Caco-2 (cell line): ENCODE measurements at places on chromosomes 2 and 18.

- no peak for DNase-seq
Observed at GRCh38 chr18:25062720-25063119, 289.2 kb downstream of the ZNF521 start.

DNA sequence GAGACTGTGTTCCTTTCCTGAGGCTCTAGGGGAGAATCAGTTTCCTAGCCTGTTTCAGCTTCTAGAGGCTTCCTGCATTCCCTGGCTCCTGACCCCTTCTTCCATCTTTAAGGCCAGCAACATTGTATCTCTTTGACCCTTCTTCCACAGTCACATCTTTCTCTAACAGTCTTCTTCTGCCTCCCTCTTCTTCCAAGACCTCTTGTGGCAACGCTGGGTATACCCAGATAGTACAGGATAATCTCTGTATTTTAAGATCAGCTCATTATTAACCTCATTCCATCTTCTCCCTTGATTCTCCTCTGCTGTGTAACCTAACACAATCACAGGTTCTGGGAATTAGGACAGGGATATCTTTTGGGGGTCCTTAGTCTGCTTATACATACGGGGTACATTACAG is 8.9 kb upstream of the MYL12A start:
- DNase-seq = no peak

GRCh38 chr2:67216103-67216502 is 181.0 kb upstream of the ETAA1 start:
- no peak for DNase-seq

- DNase-seq = no peak
Observed at GRCh38 chr18:75076286-75076685, 132.7 kb downstream of the PTGR3 start.

DNA sequence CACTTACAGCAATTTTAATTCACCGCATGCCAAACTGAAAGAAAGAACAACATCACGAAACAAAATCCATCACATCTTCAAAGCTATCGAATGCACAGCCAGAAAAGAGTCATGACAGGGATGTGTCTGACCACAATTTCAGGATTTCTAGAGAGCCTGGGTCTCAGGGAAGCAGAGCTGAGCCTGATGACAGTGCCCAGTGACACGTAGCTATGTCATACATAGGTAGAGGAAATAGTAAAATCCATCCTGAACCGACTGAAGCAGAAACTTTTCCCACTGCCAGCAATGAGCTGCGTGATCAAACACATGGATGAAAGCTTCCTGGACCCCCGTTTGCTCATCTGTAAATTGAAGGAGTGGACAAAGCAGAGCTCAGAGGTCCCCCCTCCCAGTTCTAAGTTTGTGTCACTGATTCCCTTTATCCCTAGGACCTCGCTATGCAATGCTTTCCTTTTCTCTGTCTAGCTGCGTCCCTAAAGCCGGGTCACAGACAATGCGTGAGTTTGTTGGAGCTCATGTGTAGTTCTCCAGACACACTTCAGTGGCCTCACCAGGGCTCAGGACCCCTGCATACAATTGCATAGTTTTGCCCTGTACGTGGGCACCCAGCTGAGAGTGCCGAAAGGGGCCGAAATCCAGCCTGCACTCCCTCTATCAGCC is 37.6 kb downstream of the CCBE1 start:
- DNase-seq = no peak

GRCh38 chr2:169426069-169426663 is 53.1 kb upstream of the BBS5 start:
- DNase-seq = no peak

GRCh38 chr2:48600204-48600813 is 17.3 kb upstream of the GTF2A1L start:
- peak; percentile 66 for DNase-seq

GRCh38 chr2:13035866-13036265 is 319.1 kb downstream of the TRIB2 start:
- DNase-seq = no peak

DNA sequence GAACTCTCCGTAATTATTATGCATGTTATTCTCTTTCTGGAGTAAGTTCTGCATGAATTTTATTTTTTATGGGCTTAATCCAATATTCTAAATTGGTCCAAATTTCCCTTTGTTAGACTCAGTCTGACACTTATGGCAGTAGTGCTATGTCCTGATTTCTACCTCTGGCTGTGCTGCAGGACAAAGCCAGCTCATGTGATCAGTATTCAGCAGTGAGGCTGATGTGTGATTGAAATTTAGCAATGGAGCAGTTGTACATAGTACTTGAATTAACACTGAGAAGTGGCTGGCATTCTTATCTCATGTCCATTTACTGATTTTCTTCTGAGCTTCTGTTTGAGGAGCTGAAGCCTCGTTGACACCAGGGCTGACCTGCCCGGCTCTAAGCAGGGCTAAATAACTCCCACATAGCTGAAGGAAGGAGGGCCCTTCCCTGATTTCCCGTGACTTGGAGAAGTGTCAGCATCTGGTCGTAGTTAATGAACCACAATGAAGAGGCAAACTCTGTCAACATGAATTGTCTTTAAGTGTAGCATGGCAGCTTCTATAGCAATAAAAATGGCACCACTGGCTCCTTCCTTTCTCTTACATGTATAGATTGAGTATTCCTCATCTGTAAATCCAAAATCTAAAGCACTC is 159.0 kb upstream of the RASGRP3 start:
- no peak for DNase-seq

DNA sequence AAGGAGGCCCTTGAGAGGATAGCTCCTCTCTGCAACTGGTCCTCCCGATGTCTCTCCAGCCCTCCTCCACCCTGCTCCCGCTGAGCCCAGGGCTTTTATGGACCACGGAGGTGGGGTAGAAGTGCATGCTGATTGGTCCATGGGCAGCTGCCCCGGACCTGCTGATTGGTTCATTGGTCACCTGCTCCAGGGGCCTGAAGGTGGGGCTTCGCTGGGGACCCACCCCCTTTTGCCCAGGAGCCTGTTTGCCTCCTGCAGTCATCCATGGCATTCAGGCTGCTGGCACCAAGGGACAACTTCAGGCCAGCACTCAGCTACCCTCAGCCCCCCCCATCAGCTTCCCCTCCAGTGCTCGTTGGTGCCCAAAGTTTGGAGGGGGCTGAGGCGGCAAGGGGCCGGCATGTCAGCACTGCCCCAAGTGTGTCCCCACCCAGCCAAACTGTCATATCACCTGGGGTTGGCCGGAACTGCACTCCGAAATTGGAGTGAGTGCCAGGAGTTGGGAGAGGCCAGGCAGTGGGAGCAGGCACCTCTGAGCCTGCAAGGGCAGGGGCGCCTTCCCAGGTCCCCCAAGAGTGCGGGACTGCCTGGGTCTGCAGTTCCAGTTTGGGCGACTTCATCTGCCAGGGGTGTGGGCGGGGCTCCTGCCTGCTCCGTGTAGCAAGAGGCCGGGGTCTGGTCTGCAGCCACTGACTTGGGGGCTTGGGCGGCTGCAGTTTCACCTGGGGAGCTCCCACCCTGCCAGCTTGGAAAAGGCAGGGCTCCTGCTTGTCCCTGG is 288.9 kb downstream of the RDH14 start:
- no peak for DNase-seq

DNA sequence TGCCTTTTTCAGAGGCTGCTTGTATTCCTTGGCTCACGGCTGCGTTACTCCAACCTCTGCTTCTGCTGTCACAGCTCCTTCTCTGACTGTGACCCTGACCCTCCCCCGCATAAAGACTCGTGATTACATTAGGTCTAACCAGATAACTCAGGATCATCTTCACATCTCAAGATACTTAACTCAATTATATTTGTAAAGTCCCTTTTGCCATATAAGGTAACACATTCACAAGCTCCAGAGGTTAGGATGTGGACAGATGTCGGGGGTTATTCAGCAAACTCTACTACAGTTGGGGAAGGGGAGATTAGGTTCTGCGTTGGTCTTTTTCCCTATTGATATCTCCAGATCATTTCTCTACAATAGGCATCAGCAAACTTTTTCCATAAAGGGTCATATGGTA is 76.9 kb downstream of the EVA1A start:
- no peak for DNase-seq

DNA sequence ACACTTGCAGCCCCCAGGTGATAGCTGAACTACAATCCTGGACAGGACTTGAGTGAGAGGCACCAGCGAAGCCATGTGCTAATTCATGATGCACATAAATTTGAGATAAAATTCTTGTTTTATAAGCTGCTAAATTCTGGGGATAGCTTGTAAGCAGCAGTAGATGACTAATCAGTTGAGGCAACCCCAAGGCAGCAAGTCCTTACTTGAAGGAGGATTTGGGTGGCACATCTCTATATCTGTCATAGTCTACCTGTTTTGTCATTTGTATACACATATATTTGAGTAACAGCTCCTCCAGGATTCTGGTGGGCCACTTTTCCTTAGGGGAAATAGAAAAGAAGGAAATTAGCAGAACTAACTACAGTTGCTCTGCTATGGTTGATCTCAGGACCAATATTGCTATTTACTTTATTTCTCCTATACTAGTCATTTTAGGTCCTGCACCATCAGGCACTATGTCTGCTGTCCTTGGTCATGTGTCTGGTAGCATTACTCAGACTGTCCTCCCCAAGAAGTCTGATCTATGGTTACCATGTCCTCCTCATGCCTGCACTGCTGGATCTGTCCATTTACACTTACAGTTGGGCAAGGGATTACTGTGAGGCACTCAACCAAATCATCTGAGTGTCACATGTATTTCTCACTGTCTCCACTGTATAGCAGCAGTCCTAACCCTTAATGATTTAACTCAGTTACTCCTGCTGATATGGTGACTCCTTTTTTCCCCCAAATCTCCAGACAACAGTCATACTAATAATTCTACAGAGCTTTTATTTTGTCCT is 436.0 kb upstream of the CWC22 start:
- DNase-seq = no peak

DNA sequence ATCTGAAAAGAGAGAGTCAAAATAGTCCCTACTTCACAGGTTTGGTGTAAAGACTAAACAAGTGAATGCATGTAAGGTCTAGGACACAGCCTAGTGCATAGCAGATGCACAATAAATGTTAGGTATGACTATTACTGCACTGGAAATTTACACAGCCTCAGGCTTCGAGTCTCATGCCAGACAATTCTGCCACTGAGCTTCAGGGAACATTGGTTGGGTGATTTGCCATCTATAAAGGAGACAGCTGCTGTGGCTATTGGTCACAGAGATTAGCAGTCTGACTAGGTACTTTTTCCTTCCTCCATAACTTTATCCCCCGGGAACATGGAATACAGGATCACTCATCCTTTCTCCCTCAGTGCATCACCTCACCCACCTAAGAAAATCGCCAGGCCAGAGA is 89.2 kb downstream of the FAM124B start:
- no peak for DNase-seq

DNA sequence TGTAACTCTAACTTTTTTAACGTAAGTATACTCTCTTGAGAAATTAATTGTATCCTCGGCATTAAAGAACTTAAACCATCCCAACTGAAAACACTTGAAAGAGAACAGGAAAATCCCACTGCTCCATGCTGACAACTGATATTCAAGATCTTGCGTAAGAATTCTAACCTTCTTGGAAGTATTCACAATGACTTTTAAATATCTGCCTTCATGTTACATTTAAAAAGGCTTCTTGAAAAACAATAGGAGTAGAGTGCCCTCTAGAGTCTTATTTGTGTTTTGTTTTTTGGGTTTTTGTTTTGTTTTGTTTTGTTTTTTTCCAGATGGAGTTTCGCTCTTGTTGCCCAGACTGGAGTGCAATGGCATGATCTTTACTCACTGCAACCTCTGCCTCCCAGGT is 65.4 kb upstream of the DNAJC10 start:
- DNase-seq = no peak

DNA sequence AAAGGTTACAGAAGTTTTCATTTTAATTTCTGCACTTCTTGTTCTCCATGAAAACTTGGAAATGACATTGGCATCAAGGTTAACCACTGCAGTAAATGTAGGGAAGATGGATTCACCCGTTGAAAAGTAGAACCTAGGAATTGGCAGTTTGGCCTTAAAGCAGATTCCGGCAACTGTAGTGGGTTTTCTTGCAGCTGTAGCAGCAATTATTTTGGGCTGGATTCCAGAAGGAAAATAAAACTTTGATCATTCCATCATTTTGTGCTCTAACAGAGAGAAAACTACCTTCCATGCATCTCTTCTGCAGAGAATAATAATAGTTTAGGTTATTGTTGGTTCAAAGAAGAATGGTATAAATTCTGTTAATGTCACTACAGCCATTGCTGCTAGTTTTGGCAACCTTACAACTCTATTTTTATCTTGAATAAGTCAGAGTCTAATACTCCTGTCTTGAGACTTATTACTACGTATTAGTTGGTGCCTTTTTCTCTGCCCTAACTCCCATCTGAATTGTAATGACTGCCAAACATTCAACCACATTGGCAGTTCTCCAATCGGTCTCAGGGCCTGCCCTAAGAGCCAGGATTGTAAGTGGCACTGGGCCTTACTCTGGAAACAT is 178.1 kb upstream of the PIEZO2 start:
- DNase-seq = no peak

- DNase-seq = no peak
Observed at GRCh38 chr2:238875471-238876231, 27.8 kb downstream of the TWIST2 start.

DNA sequence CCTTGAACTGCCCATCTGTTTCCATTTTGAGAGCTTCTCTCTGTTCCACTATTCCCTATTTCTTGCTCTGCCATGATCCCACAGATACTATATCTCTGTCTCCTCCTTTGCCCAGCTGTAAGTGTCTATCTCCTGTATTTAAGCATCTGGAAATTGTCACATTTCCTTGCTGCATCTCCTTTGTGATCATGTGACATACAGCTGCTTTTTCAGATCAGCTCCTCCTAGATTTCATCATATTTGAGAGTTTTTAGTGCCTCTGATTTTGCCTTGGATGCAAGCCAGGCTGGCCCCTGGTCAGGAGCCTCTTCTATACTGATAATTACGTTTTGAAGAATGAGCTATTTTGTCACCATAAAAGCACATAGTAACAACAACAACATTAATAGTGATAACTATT is 131.7 kb upstream of the TNP1 start:
- no peak for DNase-seq

DNA sequence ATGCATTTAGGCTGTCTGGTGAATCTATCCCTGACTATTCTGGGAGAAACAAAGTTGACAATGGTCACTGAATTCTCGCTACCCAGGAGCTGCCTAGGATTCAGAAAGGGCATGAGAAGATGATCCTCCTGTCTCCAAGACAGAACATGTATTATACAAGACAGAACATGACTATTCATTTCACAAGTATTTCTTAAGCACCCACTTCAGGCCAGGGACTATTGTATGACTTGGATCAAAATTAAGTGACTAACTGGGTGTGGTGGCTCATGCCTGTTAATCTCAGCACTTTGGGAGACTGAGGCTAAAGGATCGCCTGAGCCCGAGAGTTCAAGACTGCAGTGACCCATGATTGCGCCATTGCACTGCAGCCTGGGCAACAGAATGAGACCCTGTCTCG is 235.8 kb upstream of the RAB12 start:
- no peak for DNase-seq

DNA sequence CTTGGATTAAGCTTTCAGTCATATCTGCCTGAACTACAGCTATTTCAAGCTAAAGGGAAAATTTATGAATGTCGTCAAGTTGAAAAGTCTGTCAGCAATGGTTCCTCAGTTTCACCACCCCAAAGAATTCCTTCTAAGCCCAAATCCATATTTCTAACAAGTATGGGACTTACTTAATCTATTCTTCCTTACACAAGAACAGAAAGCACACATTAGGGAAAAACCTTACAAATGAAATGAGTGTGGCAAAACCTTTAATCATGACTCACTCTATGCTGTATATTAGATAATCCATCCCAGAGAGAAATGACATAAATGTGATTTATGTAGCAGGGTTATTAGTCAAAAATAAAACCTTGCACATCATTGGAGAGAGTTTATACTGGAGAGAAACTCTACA is 78.9 kb downstream of the RAB31 start:
- no peak for DNase-seq
